T-helper 2 cell (primary cell): ENCODE measurements at places on chromosomes 11 and 22.
A peak's percentile ranks its signal among the peaks of the same experiment; 100 is the strongest.

- DNase-seq = no peak
Measured at GRCh38 chr11:2434506-2435255, 9.6 kb downstream of the TRPM5 start.

DNA sequence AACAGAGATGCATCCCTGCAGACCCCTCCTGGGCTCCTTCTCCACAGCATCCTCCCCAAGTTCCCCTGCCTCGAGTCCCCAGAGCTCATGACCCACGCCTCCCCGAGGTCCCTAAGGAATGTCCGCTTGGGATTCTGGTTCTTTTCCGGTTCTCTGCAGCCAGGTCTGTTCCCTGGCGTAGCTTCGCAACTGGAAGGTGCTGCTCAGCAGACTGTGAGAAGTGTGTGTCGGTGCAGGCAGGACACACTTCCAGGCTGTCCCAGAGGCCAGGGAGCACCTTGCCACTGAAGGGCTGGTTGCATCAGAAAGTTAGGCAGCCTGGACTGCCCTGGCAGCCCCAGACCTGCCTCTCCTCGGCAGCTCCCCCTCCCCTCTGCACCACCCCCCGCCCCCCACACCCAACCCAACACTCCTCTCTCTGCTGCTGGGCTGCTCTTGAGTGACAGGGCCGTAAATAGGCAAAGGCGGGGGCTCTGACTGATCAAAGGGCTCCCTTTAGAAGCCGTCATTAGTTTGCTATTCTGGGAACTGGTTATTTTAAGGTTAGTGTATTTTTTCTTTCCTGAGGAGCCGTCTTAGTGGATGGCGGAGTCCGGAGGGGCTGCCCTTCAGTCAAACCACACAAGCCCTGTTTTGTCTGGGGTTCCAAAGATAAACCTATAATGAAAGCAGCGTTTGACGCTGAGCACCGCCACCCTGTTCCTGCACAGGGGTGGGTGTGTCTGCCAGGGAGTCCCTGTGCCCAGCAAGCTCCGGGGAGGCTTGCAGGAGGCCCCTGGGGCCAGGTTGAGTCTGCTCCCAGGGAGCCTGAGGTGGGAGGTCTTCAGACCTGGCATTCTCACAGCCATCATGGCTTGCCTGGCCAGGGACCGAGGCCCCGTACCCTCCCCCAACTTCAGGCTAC is 88.6 kb upstream of the KCNQ1OT1 start:
- peak; percentile 5 for DNase-seq

- DNase-seq = no peak
Measured at GRCh38 chr11:78906566-78906965, 331.9 kb upstream of the NARS2 start.

DNA sequence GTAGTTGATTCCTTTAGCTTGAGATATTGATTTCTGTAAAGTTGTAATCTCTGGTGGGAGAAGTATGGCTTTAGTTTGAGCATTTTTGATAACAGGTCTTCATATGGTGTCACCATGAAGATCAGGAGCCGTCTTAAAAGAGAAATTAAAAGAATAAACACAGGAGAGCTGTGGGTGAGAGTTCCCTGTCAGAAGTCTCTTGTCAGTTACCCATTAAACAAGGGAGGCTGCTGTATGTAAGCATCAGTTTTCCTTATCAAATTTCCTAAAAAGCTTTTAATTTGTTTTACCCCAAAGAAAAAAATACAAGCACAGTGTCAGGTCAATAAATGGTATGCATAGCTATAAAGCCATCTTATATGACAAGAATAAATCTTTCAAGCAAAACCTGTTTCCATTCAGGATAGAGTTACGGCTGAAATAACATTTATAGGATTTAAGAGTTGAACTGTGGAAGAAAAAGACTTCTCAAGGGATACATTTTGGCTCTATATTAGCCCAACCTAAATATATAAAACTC is 767.5 kb downstream of the JRKL start:
- DNase-seq = no peak

GRCh38 chr11:45655831-45656230 is 9.6 kb downstream of the CHST1 start:
- DNase-seq = no peak

- DNase-seq = no peak
Measured at GRCh38 chr11:119854521-119854920, 125.5 kb upstream of the NECTIN1 start.

DNA sequence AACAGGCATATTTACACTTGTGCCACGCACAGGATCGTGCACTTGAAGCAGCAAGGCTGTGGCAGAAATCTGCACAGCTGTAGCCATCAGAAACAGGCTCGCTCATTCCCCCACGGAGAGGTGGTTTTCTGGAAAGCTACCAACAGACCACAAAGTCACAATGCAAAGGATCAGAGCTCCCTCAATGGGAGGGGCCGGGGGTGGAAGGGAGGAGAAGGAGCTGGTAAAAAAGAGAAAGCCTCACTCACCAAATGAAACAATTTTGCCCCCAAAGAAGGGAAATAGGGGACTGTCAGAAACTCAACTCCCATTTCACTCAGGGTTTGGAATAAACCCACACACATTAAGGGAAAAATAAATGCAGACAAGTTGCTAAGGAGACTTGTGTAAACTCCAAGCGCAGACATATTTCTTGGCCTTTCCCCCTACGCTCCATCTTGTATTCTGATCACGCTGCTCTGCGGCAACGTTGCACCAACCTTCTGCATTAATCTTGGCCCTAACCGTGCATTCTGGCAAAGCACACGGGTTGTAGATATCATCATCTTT is 43.2 kb upstream of the BLID start:
- DNase-seq = no peak

- DNase-seq = no peak
Measured at GRCh38 chr11:92681586-92681985, 287.9 kb upstream of the MTNR1B start.

- DNase-seq = peak; percentile 66
Measured at GRCh38 chr11:17389211-17389956, 925 bp upstream of the KCNJ11 start.

- DNase-seq = no peak
Measured at GRCh38 chr11:117180020-117180419, 1.5 kb downstream of the SIDT2 start.

DNA sequence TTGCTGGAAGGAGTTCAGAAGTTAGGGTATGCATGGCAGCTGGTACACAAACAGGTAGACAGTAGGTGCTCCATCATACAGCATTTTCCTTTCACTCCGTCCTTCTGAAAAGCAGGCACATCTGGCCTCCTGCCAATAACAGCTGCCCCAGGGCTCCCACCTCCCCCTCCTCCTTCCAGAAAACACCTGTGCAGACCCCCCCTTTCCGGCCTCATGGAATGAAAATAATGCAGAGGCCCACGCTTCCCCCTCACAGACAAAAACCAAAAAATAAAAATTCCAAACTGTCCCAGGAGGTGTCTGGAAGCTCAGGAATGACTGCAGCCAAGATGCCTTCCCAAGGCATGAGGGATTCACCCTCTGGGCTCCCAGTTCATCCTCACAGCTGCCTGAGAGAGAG is 185.5 kb downstream of the MN1 start:
- no peak for DNase-seq

DNA sequence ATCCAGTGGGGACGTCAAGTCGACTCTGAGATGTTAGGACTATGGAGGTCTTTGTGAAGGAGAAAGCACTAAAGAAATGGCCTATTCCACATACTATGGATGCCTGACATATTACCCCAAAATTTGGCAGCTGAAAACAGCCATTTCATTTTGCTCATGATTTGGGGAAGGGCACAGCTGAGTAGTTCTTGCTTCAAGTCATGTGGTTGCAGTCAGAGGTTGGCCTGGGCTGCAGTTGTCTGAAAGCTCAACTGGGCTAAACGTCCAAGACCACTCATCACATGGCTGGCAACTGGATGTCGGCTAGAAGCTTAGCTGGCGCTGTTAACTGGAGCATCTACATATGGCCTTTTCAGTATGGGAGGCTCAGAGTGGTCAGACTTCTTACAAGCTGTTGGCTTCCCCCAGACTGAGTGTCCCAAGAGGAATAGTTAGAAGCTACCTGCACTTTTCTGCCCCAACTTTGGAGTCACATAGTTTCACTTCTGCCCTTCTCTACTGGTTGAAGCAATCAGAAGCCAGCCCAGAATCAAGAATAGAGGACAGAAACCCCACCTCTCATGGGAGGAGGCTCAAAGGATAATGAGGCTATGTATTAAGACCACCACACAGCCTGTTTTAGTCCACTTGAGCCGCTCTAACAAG is 14.1 kb downstream of the SLC35C1 start:
- no peak for DNase-seq

DNA sequence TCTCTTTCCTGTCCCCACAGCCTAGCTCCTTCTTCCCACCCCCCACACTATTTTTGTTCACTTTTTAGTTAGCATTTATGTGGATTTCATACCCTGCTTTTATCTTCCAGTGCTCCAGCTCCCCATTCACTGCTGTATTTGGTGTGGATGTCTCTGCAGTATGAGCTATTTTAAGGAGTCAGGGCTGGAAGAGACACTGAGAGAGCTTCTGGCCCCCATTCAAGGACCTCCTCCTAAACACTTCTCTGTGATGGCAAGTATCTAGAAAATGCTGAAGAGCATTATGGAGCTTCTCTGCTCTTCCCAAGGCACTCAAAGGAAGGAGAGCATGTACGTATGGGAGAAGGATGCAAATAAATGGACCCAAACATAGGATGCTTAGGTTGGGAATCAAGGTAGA is 79.5 kb downstream of the RAB30 start:
- DNase-seq = no peak
